ENCODE measurements at places on chromosomes 5 and 9.
A peak's percentile ranks its signal among the peaks of the same experiment; 100 is the strongest.

GRCh38 chr5:173283318-173284288 is 44.6 kb downstream of the STC2 start:
- DNase-seq, result peak; percentile 70

DNA sequence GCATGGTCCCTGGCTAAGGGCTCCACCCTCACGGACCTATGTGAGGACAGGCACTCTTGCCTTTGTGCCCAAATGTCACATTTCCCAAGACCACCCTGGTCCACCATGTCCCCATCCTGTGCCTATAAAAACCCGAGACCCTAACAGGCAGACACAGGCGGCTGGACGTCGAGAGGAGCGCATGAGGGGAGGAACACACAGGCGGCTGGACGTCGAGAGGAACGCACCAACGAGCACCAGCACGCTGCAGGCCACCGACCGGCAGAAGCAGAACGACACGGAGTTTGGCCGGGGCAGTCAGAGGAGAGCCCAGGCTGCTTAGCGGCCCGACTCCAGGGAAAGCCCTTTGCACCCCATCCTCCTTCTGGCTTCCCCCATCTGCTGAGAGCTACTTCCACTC is 119.9 kb downstream of the ADAMTS2 start:
- DNase-seq, result no peak

GRCh38 chr9:4662989-4663792 is 1.1 kb downstream of the PLPP6 start:
- no peak for DNase-seq

GRCh38 chr9:37104183-37104889 is 16.0 kb upstream of the ZCCHC7 start:
- no peak for DNase-seq

DNA sequence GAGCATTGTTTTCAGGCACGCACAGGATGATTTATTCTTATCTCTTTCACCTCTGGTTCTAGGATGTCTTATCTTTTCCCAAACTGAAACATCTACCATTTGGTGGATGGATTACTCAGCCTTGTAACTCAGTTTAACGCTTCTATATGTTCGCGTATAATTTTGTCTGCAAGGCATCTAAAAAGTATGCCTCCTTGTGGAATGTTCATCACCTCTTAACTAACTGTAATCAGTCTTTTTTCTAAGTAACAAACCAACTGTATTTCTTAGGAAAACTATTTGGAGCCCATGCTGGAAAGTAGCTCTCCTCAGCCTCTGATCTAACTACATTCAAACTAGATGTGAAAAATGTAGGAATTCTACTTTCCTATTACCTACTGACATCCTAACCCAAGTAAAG is 11.5 kb upstream of the F2RL2 start:
- DNase-seq, result no peak

GRCh38 chr5:59458321-59458720 is 435.2 kb downstream of the PDE4D start:
- DNase-seq, result no peak

DNA sequence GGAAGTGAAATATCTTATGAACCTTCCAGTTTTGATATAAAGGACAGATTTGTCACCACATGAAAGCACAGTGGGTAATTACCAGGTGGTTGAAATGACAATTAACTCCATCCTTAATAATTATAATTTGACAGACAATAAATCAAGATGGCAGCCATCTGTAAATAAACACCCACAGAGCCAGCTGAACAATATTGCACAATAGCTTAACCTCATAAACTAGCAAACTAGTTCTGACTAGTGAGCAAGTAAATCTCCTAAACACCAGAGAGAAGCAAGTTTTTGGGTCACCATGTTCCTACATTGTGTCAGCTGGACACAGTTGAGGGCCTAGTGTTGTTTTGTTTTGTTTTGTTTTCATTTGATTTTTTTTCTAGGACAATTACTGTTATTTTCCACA is 577.4 kb downstream of the ACTL7B start:
- DNase-seq, result no peak

DNA sequence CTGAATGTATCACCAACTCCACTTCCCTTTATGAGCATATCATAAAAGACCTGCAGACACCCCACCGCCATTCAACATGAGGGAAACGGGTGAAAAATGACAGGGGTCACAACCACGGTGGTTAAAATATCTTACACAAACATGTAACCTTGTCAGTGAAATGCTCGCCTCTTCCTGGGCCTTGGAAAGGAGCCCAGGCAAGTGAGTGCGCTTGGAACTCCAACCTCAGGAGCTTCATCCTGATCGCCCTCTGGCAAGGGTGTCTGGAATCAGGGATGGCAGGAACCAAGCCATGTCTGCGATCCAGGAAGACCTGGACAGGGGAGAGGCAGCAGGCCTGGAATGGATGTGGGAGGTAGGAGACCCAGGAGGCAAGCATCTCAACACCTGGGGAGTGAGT is 282.7 kb downstream of the GAS1 start:
- DNase-seq, result no peak

DNA sequence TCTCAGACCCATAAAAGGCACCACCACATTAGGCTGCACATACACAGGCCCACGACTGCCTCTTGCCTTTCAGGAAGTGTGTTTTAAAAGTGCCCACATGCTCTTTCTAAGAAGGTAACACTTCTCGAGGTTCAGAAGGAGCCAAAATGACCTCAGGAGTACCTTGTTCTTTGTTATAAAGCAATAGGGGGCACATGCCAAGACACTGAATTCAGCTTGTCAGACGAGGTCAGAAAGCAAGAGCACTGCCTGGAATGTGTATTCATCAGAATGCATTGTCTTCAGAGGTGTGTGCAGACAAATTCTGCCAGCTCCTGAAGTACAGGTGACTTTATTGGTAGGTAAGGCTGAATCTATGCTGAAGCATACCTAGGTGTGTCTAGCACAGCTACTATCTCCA is 114.5 kb upstream of the IRX1 start:
- DNase-seq, result no peak

- DNase-seq, result no peak
Measured at GRCh38 chr5:154352960-154353548, 92.7 kb upstream of the SAP30L start.

DNA sequence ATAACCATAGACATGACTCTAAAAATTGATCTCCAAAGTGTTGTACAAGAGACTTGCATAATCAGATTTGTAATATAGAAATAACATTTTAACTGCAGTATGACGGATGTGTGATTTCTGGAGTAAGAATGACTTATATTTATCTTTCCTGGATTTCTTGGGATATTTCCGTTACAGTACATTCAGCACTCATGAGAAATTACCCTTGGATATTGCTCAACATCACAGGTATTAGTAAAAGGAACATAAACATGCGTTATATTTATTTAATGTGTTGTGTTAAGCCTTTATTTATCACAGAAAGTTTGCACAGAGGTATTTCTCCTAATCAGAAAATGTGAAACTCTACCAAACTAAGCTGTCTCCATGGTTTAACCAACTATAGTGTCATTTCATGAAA is 1823.9 kb upstream of the C9orf72 start:
- no peak for DNase-seq

DNA sequence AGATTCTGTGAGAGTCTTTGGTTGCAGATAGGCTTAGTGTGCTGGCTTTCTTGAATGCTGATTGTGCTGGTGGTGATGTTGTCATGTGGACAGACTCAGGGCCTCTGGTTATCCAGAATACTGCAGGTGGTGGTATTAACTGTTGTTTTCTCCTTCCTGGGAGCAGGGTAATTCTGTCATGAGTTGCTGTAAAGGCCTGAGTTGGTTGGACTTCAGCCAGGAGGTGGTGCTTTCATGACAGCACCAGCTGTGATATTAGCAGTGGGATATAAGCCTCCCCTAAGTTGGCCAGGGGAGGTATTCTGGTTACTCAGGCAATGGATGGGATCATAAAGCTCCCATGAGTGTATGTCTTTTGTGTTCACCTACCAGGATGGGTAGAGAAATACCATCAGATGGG is 16.4 kb upstream of the RNF180 start:
- no peak for DNase-seq

- no peak for DNase-seq
Measured at GRCh38 chr9:7592321-7593316, 207.0 kb downstream of the DMAC1 start.

DNA sequence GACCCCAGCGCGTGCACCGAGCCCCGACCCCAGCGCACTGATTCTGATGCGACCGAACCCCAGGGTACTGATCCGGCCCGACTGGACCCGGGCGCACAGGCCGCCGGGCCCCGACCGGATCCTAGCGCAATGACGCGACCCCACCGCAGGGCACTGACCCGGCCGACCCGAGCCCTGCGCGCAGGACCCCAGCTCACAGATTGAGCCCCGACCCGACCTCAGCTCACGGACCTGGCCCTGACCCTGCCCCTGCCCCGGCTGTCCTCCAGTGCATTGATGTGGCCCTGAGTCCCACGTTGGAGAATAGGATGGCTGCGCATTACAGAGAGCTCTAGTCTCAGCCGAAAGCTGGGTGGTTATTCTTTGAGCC is 438 bp downstream of the TRIP13 start:
- DNase-seq, result no peak

GRCh38 chr5:72531496-72532190 is 24.4 kb upstream of the ZNF366 start:
- no peak for DNase-seq

- no peak for DNase-seq
Measured at GRCh38 chr9:70261131-70261870, 2.5 kb downstream of the SMC5 start.

GRCh38 chr5:33841891-33842290 is 49.9 kb downstream of the ADAMTS12 start:
- DNase-seq, result no peak

- no peak for DNase-seq
Measured at GRCh38 chr5:100175346-100175745, 359.8 kb upstream of the FAM174A start.

DNA sequence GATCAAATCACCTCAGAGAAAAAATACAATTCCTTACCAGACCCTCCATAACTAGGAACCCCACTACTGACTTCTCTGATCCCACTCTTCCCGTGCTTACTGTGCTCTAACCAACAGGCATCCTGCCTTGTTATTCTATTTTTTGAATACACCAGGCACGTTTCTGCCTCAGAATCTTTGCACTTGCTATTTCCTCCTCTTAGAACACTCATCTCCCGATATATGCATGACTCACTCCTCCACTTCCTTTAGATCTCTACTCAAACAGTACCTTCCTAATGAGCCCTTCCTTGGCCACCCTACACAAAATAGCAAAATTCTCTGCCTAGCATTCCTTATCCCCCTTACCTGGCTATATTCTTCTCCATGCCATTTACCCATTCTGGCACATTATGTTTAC is 43.9 kb downstream of the MAPKAP1 start:
- no peak for DNase-seq

GRCh38 chr9:120398286-120398685 is 181.7 kb downstream of the CDK5RAP2 start:
- no peak for DNase-seq

DNA sequence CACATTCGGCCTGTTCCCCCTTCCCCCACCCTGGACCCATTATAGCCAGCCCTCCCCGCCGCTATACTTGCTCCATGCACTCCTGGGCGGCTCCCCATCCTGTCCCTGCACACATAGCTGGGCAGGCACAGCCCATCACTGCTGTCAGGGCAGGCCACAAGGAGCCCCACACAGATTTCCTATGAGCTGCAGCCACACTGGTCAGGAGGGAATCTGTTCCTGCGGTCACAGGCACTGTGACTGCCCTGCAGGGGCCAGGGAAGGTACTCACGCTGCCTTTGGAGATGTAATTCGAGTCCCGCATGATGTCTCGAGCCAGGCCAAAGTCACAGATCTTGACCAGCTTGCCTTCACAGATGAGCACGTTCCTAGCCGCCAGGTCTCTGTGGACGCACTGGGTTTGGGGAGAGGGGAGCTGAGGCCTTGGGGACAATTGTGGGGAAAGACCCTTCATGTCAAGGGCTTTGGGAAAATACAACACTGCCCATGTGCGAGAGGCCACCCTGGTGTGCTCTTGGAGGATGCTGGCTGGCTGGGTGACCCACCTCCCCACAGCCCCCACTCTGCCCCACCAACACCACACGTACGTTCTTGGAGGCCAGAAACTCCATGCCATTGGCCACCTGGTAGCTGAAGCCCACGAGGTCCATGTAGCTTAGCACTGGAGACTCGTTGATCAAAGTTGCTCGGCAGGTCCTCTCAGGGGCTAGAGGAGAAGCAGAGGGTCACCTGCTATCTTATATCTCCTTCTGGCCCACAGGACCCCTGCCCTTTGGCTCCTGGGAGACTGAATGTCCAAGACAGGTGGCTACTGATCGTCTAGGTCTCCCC is 34.5 kb upstream of the CSF1R start:
- no peak for DNase-seq

DNA sequence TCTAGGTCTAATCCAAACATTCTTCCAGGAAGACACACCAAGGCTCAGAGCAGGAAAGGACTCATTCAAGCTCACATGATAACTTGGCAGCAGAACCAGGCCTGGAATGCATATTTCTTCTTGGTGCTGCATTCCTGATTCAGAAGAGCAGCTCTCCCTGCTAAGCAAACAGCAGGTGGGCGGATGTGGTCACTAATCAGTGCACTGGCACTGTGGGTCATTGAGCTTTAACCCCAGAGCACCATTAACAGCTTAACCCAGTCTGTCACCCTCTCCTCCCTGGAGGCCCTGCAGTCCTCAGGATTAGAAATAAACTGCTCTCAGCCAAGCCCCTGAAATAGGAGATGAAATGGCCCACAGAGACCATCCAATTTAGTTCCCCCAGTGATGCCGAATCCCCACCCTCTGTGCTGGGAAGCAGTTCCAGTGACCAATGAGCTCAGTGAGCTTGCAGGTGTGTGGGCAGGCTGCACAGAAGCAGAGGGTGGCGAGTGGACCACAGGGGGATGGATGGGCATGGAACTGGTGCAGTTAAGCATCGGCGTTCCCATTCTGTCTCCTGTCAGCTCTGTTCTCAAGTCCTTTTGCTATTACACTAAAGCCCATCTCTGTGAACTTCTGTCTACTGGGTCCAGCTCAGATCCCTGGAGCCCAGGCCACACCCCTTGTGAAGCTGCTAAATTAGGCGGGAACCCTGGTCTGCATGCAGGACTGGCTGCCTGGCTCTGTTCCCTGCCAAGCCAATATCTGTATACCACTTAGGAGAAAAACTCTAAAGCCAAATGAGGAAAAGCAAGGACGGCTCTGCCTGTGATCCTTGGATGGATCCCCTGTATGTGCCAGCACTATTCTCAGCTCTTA is 16.6 kb upstream of the MEGF9 start:
- DNase-seq, result no peak

DNA sequence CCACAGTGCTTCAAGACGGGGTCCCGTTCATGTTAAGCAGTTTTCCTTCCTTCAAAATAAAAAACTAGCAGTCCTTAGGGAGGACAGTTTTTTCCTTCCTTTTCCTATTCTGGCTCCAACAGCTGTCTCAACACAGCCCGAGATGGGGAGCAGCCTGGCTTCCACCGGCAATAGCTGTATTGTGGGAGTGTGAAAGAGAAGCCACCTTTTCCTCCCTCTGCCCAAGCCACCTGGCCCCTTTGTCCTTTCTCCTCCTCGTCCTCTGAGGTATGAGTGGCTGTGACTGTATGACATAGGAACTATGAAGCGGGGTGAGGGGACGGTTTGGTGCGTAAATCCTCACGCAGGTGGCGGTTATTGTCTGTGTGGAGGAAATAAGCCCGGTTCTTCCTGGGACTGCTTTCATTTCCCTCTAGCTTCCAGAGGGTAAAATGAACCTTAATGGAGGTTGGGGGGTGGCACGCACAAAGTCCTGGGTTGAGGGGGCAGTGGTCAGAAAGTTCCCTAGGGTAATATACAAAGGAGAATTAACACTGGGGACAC is 292.0 kb upstream of the DMRT1 start:
- no peak for DNase-seq

Measured in stimulated activated CD4-positive, alpha-beta T cell treated with anti-CD3 and anti-CD28 coated beads, TNF-alpha, amount 100 ng/mL, for 4 hours (primary cell).